ENCODE measurements at places on chromosomes 13 and 19.
A peak's percentile ranks its signal among the peaks of the same experiment; 100 is the strongest.

GRCh38 chr19:39297931-39298634 is 1.9 kb downstream of the IFNL1 start:
- no peak for DNase-seq

DNA sequence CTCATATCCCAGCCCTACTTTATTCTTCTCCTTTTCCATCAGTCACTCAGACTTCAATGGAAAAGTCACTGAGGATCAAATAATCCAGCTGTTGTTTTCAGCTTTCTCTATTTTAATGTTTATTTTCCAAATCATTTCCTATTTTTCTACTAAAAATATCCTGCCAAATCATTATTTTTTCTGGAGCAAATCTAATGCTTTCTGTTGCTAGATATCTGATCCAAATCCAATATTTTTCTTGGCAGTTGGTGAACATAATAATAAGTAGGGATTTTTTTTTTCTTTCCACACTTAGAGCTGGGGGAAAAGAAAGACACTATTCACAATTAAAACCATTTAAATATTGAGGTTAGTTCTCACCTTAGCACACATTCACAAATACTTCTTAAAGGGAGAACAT is 656.1 kb downstream of the DACH1 start:
- no peak for DNase-seq

GRCh38 chr13:99501848-99502301 is 603 bp downstream of the TM9SF2 start:
- DNase-seq = peak; percentile 19

GRCh38 chr13:65836066-65836465 is 1394.1 kb downstream of the PCDH9 start:
- no peak for DNase-seq

GRCh38 chr19:12695997-12696365 is 450 bp downstream of the FBXW9 start:
- DNase-seq = peak; percentile 40

DNA sequence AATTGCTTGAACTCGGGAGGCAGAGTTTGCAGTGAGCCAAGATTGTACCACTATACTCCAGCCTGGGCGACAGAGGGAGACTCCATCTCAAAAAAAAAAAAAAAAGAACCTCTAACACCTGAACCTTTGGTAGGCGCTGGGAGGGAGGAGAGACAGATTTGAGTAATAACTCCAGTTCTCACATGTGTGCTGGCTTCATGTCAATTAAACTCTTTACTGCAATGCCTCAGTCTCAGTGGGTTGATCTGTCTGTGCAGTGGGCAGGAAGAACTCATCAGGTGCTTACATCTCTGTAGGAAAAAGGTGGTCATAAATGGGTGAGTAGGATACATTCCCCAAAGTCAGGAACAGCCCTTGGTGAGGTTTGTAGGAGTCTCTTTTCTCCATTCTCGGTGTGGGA is 85.1 kb upstream of the ABCC4 start:
- DNase-seq = no peak

DNA sequence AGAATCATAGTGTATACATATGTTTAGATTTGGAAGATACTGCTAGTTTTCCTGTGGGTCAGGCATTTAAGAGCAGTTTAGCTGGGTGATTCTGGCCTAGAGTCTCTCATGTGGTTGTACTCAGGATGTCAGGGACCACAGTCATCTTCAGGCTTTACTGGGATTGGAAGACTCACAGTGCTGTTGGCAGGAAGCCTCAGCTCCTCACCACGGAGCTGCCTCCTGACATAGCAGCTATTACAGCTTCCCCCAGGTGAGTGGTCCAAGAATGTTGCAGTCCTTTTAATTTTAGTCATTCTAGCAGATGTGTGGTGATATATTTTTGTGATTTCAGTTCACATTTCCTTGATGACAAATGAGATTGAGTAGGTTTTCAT is 16.9 kb upstream of the GPR18 start:
- DNase-seq = no peak

- DNase-seq = no peak
These were observed 333.7 kb upstream of the NBEA start for GRCh38 chr13:34608331-34608730.

DNA sequence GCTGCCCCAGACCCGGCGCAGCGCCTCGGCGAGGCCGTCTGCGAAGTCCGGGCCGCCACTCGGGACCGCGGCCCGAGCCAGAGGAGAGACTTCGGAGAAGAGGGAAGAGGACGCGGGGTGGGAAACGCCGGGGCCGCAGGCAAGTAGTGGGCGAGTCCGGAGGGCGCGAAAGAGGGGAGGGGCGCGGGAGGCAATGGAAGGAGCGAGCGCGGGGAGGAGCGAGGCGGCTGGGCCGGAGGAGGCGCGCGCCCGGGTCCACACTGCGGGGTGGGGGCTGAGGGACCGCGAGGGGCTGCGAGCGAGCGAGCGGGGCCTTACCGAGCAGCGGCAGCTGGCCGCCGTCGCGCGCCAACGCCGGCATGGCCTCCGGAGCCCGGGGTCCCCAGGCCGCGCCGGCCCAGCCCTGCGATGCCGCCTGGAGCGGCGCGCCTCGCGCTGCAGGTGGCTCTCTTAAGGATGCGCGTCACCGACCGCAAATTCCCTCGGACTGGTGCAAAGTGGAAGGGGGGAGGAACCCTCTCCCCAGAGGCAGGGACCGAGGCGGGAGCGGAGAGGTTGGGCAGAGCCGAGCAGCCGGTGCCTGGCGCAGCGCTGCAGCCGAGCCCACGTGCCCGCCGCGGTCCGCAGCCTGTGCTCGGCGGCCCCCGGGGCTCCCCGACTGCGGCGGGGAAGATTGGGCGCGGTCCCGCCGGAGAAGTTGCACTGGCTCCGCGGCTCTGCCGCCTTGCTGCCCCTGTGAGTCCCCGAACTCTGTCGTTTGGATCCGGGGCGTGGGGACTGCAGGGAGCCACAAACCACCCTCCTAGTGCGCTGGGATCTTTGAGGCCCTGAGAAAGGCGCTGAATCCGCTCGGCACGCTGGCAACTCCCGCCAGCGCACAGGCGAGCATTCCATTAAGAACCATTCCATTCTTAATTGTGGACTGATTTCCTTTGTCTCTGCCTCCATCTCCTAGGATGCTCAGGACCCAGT is at the start of gene FLT3:
Gene FLT3, minus strand, starts transcription at position 427 of the 972 bp plus-strand sequence. Its CDS starts 66 bp downstream, at position 361.
- peak; percentile 13 for DNase-seq

DNA sequence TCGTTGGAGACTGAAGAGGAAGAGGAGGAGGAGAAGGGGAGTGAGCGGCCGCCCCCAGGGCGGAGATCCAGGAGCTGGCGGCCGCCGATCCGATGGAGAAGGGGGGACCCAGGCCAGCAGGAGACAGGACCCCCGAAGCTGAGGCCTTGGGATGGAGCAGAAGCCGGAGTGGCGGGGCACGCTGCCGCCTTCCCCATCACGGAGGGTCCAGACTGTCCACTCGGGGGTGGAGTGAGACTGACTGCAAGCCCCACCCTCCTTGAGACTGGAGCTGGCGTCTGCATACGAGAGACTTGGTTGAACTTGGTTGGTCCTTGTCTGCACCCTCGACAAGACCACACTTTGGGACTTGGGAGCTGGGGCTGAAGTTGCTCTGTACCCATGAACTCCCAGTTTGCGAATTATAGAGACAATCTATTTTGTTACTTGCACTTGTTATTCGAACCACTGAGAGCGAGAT is 1.8 kb downstream of the GADD45B start:
- DNase-seq = no peak

DNA sequence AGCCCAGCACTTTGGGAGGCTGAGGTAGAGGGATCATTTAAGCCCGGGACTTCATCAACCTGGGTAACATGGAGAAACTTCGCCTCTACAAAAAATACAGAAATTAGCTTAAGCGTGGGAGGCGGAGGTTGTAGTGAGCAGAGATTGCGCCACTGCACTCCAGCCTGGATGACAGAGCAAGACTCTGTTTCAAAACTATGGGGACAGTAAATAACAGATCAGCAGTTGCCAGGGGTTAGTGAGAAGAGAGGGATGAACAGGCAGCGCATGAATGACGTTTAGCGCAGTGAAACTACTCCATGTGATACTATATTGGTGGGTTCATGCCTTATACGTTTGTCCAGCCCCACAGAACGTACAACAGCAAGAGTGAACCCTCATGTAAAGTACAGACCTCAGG is 7.1 kb upstream of the ICAM3 start:
- peak; percentile 27 for DNase-seq

- no peak for DNase-seq
These were observed 292.1 kb upstream of the MAB21L1 start for GRCh38 chr13:35768551-35768950.

GRCh38 chr19:12139269-12139668 is 881 bp downstream of the ZNF20 start:
- DNase-seq = no peak

DNA sequence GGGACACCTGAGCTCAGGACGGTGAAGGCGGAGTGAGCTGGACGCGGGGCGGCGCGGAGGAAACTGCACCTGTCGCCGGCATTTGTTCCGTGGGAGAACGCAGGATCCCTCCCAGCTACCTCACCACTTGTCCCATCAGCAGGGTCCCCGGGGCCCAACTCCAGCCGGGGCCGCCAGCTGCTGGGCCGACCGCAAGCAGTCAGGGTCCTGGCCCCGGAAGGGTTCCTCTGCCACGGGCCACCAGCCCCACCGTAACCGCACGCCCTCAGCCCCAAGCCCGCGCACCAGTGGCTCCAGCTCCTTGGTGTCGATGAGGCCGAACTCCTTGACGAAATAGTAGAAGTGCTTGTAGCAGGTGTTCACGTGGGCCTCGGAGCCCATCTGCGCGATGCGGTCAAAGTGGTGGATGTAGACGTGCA is 19.6 kb downstream of the MOB3A start:
- DNase-seq = no peak

DNA sequence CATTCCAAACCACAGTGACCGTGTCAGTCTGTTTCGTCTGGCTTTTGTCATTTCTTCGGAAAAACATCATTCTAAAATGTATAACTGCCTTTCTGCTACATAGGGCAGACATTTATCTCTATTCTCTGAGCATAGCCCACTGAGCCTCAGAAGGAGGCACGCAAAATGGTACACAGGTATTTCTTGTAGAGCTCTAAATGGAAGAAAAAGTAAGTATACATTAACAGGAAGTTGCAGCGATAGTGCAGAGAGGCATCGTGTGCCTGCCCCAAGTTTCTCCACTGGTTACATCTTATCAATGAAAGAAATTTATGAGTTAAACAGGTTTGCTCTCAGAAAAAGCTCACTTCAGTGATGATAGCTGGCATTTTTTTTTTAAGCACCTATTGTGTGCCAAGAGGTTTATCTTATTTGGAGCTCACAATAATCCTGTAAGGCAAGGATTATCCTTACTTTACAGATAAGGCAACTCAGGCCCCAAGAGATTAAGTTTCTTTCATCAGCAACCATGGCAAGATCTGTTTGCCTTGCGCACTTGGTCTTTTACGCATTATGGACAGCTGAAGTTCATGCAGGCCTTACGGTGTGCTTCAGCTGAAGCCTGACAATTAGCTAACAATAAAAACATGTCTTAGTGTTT is 1.2 kb upstream of the RCBTB2 start:
- no peak for DNase-seq

- DNase-seq = no peak
These were observed 44.4 kb downstream of the COMP start for GRCh38 chr19:18746401-18747325.

DNA sequence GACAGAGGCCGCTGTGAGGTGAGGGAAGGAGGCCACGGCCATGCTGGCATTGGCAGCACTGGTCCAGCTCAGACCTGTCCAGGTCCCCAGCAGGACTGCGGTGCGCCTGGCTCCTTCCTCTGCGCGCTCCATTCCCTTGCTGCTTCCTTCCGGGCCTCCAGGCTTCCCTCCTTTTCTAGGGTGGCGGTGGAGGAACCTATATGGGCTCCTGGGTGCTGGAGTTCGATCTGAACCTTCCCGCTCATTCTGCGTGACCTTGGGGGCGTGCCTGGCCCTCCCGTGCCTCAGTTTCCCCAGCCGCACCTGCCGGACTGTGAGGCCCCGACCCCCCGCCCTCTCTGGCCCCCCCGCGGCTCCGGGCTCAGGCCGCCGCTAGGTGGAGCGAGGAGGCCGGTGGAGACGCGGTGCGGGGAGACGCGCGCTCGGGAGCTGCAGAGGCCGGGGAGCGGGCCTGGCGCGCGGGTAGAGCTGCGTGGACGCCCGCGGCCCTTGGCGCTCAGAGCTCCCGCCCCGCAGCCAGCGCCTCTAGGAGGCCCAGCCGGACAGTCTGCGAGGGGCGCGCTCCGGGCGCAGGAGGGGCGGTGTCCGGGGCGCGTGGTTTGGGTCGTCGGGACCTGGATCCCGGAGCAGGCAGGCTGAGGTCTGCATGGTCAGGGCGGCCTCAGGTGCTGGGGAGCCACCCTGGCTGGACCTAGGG is 29.9 kb downstream of the EFNA2 start:
- peak; percentile 76 for DNase-seq

- no peak for DNase-seq
These were observed 10.4 kb upstream of the TMEM86B start for GRCh38 chr19:55239004-55239403.

GRCh38 chr13:23619068-23619855 is 49.0 kb downstream of the TNFRSF19 start:
- DNase-seq = no peak

GRCh38 chr13:113802090-113802531 is 43.1 kb downstream of the TMEM255B start:
- no peak for DNase-seq

DNA sequence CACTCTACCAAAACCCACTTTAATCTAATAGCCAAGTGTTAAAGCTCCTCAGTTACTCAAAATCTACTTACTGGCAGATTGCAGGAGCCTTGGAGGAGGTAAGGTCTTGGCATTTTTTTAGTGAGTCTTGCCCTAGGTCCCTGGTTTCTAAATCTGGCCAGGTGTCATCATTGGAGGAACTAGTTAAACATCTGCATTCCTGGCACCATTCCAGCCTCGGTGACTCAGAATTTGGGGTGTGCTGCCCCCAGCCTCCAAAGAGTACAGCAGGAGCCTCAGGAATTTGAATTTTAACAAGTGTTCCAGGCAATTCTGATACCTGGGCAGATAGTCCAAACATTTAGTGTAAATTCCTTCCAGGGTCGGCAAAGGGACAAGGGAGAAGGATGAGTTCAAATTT is 37.4 kb downstream of the KLF5 start:
- no peak for DNase-seq

- DNase-seq = no peak
These were observed 7.2 kb downstream of the GADD45B start for GRCh38 chr19:2483084-2483483.
